Sigmoid colon (tissue), 7 donors: ENCODE measurements at places on chromosomes 5 and 9. TPM values are rescaled to one million over a fixed set of nuclear protein-coding genes. Genes with fewer than 3 reads are reported as not detected.

DNA sequence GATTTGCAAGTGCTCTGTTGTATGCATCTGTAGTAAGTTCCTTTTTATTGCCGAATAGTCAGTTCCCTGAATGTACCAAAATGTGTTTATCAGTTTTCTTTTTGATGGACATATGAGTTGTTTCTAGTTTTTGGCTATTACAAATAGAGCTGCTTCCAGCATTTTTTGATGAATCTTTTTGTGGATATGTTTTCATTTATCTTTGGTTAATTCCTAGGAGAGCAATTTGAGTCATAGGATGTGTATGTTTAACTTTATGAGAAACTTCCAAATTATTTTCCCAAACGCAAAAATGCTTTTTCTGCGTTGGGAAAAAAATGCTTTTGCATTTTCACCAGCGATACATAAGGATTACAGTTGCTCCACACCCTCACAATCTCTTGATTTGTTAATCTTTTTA is 287.7 kb downstream of the FER start:
- DNase-seq = no peak

GRCh38 chr5:160188141-160189015 is 40.9 kb upstream of the FABP6 start:
- DNase-seq = peak; percentile 75

DNA sequence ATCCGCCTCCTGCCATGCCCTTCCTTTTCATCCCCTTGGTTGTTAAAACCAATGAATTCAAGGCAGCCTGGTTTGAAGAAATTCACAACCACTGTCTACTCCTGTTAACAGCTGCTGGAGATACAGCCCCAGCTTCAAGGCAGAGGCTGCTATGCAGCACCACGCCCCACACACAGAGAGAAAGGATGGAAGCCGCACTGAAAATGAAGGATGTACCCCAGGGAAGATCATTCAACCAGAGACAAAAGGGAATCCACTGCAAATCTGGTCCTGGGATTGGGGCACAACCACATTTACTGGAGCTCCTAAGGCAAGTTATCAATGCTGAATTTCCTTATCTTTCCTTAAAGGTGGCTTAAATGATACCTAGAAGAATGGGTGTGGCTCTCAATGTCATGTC is 58.7 kb downstream of the DPYSL3 start:
- DNase-seq = no peak

- DNase-seq = no peak
Observed at GRCh38 chr5:51958473-51958872, 575.2 kb downstream of the ISL1 start.

The IL7R gene
- total RNA-seq = 2.1 TPM

GRCh38 chr9:83043597-83043996 is 19.3 kb downstream of the RASEF start:
- DNase-seq = no peak
